GM10248 (cell line): ENCODE measurements at places on chromosomes 11 and 22.

DNA sequence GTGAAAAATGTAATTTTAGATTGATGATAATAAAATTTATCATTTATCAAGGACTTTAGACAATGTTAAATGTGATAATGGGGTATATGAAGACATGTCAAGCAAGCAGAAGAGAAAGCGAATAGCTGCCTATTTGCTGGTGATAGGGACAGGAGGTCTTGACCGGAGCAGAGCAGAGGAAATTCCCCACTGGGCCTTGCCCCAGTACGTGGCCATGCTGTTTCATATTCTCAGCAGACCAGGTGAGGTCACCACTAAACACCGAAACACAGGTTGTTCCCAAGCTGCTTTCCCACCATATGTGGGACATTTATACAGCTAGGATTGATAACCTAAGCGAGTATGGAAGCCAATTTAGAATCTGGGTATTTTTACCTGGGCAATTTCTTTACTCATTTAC is 1629.6 kb downstream of the FAM181B start:
- no peak for DNase-seq

- no peak for DNase-seq
Observed at GRCh38 chr11:126216526-126217305, 5.1 kb downstream of the FAM118B start.

GRCh38 chr11:61194169-61194671 is 9.1 kb upstream of the PGA3 start:
- DNase-seq = no peak

GRCh38 chr11:65362320-65362931 is 7.9 kb downstream of the TIGD3 start:
- peak; percentile 70 for DNase-seq

DNA sequence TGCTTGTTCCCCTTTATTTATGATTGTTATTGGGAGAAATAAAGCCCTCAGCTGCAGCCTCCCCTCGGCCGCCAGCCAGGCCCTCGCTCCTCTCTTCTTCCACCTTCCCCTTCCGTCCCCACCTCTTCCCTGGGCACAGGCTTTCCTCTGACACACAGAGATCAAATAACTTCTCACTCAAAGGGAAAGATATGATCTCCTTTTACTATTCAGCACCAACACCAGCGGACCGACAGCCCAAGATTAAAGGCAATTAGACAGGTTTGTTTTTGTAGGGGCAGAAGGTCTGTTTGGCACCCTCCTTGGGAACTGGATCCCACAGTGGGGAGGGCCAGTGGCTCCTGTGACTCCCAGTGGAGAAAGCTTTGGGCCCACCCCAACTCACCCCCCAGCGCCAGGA is 23.0 kb downstream of the NECTIN1 start:
- no peak for DNase-seq

DNA sequence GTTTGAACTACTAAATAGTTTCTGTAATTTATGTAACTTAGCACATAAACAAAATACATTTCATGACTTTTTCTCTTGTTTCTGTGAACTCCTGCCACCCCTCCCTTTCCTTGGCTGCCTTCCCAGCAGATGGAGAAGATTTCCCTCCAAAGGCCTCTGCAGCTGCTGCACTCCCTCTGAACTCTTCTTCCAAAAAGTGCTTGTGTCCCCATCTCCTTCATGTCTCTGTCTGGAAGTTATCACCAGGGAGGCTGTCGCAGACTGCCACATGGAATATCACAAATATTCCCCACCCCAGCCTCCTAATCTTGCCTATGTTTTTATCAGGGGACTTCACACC is 1068.3 kb downstream of the OPCML start:
- no peak for DNase-seq

DNA sequence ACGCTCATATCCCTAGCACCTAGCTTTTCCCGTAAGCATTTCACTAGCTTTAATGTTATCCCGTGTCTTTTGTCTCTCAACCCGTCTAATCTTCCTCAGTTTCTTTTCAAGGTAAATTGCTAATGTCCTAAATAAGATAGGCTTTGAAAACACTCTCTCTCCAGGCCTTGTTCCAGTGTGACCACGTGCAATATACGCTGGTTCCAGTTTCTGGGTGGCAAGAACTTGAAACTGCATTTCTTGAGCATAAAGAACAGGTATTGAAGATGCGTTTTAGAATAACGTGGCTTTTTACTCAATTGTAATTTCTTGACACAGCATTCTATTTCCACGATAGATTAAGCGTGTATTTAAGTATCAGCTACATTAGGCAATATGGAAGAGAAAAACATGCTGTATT is 1.1 kb downstream of the CDC45 start:
- no peak for DNase-seq

DNA sequence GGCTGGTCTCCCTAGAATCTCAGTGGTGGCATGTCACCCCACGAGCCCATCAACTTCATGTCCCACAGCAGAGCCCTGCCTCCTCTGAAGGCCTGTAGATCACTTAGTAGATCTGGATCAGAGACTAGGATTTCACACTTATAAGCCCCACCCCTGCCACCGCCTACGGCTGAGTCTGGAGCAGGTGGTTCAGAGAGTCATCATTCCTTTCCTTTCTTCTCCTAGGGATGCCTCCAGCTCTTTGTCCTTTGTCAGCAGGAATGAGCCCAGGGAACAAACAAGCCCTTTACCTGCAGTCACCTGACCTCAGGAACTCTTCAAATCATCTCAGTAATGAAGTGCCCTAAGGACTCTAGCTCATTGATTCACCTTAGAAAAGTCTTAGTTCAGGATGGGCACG is 37.8 kb downstream of the SCGB1A1 start:
- DNase-seq = no peak

- DNase-seq = no peak
Observed at GRCh38 chr11:35090125-35090524, 48.8 kb upstream of the CD44 start.

GRCh38 chr11:22512457-22512856 is 113.2 kb downstream of the FANCF start:
- no peak for DNase-seq

- no peak for DNase-seq
Observed at GRCh38 chr22:47597041-47597440, 834.6 kb downstream of the TBC1D22A start.

GRCh38 chr11:129658526-129658867 is 157.2 kb upstream of the TMEM45B start:
- no peak for DNase-seq

DNA sequence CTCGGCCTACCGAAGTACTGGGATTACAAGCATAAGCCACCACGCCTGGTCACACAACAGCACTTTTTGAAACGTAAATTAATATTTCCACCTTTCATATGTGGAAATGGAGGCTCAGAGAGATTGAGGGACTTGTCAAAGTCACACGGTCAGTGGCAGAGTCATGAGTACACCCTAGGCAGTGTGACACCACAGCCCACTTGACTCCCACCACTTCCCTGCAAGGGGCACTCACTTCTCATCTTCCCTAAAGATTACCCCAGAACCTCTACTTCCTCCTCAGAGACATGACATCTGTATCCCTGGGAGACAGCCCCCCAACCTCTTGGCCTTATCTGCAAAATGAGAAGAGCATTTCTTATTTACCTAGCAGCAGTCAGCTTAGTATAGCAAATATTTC is 16.5 kb upstream of the MYOD1 start:
- no peak for DNase-seq

GRCh38 chr22:46906326-46907045 is 144.0 kb downstream of the TBC1D22A start:
- no peak for DNase-seq

DNA sequence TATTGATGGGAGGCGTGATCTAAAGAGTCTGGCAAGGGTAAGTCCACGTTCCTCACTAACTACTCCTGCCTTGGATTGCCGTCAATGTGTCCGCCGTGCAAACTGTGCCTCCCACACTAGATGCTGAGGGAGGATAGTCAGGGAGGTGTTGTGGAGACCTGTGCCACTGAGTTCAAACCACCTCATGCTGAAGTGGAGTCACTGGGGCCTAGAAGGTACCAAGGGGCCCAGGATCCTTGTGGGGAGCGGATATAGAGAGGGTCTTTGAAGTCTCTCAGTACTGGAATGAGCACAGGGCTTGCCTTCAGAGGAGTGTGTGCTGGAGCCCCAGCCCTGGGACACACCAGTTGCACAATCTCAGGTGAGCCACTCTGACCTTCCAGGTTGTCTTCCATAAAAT is 27.1 kb upstream of the TMPRSS4 start:
- DNase-seq = no peak

DNA sequence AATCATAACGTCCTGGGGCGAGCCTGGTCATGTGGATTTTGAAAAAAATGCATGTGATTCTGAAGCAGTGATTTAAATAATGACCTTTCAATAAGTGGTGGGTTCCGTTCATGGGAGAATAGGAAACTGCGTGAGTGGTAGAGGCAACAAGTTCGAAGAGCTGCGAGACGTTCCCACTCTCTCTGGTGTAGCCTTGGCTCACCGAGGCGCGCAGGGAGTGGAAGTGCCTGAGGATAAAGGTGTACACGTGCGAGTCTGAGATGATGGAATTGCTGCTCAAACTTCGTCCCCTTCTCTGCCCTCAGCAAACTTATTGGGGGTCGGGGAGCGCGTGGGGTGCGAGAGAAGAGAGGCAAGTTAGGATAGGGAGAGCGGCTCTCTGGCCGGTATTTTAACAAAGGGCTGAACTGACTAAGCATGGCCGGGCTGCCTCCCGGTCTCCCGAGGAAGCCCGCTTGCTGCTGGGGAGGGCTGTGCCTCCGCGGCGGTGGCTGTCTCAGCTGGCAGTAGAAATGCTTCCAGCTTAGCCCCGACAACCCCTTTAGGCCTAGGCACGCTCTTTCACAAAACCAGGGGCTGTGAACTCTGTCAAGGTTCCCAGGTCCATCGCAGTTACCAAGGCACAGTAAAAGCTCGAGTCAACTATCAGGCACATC is 875 bp upstream of the STT3A start:
- peak; percentile 41 for DNase-seq

GRCh38 chr11:106160494-106160893 is 83.0 kb downstream of the AASDHPPT start:
- DNase-seq = no peak

DNA sequence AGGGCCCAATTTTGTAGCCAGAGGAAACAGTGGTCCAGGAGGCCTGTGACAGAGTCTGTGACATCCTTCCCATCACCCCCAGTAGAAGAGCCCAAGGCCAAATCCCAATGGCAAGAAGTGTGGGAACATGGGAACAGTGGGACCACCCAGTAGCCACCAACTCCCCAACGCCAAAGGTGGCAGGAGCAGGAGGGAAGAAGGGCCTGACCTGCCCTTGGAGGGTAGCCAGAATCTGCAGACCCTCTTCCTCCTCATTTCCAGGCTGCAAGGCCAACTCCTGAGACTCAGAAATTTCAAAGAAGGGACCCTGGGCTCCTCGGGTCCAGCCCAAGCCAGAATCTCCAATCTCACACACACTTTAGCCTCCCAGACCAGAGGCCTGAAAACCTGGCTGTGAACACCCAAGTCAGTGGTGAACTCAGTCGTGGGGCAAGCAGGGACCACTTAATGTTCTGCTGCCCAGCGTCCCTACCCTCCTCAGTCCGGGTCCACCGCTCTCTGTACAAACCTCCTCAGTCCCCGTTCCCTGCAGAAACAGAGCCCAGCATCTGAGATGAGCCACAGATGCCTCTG is 6.2 kb downstream of the RAB3IL1 start:
- no peak for DNase-seq

- no peak for DNase-seq
Observed at GRCh38 chr22:37427135-37427710, at the start of gene ELFN2. Gene ELFN2, minus strand, starts transcription at chr22:37427479. Its CDS starts 51,945 bp downstream, at chr22:37375534.
